Stimulated activated CD8-positive, alpha-beta memory T cell treated with anti-CD3 and anti-CD28 coated beads, Interleukin-12 subunit alpha, Interleukin-12 subunit beta, amount 100 ng/mL, for 1 hour (primary cell): ENCODE measurements at places on chromosomes 4 and X.

DNA sequence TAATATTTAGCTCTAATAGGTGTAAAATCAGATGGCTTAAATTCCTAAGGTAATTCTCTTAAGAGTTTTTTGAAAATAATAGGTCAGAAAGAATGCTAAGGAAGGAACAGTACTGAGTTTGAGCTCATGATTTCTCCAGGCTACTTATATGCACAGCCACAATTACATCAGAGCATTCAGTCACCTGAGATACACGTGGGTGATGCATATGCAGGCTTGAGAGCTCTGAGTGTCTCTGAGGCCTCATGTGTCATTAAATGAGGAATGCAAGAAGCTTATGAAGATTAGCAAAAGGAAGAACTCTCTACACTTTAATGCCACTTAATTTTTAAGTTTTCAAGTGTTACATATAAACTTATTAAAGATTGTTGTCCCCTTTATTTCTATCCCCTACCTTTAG, 124.0 kb upstream of the STIM2 start:
- no peak for DNase-seq

DNA sequence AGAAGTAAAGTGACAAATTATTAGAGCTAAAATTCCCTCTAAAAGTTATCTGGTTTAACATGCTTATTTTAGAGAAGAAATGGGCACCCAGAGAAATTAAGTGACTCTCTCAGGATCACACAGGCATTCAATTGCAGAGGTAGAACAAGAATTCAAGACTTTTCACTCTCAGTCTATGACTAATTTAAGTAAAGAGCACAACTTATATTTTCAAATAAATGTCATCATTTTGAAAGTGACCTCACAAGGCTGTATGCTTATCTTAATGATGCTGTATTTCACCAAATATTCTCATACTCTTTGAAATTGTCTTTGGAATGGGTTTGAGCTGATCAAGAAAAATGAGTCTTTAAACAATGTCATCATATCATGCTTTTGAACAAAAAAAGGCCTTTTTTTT, 15.3 kb downstream of the GPR174 start:
- DNase-seq = no peak

DNA sequence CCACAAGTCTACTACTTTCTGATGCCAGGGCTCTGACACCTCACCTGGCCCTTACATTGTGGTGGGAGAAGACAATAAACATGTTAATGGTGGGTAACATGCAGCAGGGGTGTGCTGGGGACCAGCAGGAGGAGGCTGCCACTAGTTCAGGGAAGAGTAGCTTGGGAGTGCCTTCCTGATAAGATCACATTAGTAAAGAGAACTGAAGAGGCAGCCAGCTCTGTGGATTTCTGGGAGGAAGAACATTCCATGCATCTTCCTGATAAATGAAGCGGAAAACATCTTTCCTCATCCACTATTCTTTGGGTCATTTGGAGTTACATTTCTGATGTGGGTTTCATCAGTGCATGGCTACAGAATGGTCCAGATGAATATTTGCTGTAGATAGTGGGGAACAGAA, 9.0 kb downstream of the RNF150 start:
- no peak for DNase-seq

GRCh38 chr4:89496851-89497250, 189.3 kb upstream of the GPRIN3 start:
- no peak for DNase-seq

DNA sequence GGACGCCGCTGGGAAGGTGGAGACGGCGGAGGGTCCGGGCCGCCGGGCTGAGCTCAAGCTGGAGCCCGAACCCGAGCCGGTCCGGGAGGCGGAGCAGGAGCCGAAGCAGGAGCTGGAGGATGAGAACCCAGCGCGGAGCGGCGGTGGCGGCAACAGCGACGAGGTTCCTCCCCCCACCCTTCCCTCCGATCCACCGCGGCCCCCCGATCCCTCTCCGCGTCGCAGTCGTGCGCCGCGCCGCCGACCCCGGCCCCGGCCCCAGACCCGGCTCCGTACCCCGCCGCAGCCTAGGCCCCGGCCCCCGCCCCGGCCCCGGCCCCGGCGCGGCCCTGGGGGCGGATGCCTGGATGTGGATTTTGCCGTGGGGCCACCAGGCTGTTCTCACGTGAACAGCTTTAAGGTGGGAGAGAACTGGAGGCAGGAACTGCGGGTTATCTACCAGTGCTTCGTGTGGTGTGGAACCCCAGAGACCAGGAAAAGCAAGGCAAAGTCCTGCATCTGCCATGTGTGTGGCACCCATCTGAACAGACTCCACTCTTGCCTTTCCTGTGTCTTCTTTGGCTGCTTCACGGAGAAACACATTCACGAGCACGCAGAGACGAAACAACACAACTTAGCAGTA, 483 bp downstream of the USP27X start:
- DNase-seq = no peak

GRCh38 chr4:147755561-147756295, 23.8 kb downstream of the ARHGAP10 start:
- no peak for DNase-seq

- no peak for DNase-seq
These were observed 16.5 kb downstream of the TRAPPC2 start for GRCh38 chrX:13717700-13718472.

- DNase-seq = no peak
These were observed 7.8 kb downstream of the HMGB3 start for GRCh38 chrX:150990910-150991309.

- no peak for DNase-seq
These were observed 52.8 kb upstream of the POU4F2 start for GRCh38 chr4:146585761-146586333.

- DNase-seq = no peak
These were observed 25.8 kb downstream of the PDGFRA start for GRCh38 chr4:54254915-54255246.

DNA sequence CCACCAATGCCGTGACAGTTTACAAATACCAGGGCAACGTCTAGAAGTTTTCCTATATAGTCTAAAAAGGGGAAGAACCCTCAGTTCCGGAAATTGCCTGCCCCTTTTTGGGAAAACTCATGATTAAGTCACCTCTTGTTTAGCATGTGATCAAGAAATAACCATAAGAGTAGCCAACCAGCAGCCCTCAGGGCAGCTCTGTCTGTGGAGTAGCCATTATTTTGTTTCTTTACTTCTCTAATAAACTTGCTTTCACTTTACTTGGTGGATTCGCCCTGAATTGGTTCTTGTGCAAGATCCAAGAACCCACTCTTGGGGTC, 20.0 kb upstream of the HOPX start:
- DNase-seq = no peak

DNA sequence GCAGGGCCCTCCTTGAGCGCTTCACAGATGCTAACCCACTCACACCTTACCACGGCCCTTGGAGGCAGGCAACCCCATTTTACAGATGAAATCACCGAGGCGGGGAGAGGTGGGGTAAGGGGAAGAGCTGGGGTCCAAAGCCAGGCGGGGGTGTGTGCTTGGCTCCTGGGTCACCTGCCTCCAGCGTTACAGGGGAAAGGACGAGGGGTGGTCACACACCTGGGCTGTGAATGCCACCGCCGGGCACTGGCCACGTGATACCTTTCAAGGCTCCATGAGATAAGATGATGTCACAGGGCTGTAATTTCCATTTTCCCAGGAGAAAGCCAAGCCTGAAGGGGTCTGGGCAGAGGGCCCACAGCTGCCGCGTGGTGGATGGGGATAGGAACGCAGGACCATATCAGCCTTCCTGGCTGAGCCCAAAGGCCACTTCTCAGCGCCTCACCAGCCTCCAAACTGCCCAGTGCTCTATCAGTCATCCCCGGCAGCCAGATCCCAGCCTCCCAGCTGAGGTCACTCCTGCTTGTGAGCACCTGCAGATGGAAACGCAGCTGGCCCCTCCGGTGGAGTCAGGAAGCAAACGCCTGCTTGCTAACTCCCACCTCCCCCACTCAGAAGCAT, 62.4 kb upstream of the CRMP1 start:
- DNase-seq = no peak

GRCh38 chrX:151695583-151696340, 504 bp downstream of the PRRG3 start:
- DNase-seq = no peak

DNA sequence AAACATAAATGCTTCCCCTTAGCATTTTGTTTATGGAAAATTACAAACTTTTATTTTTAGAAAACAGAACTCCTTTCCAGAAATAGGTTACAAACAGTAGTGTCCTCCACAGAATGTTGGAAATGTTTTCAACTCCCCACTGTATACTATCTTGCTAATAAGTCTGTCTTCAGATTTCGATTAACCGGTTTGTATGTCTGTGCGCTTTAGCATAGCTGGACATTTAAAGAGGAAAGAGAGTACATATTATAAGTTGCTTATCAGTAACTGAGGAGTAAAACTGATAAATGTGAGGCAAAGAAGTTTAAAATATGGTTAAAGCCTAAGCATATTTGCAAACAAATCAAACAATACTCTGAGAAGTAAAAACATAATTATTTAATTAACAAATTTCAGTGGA, 3.4 kb downstream of the CXCL8 start:
- DNase-seq = no peak

DNA sequence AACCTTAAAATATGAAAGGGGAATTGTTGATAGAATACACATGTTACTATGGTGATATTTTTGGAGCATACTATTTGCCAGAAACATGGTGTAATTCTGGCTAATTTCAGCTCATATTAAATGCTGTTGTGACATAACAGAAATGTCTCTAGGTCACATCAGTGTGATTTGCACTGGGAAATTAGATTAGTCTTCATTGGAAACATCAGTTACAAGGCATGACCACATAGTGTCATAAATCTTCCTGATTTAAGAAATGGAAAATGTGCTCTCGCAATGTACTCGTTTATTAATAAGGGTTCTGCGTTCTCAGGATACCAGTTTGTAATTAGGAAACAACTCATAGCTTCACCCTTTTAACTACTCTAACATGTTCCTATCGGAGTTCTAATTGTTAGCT, 72.9 kb upstream of the GYPA start:
- no peak for DNase-seq

DNA sequence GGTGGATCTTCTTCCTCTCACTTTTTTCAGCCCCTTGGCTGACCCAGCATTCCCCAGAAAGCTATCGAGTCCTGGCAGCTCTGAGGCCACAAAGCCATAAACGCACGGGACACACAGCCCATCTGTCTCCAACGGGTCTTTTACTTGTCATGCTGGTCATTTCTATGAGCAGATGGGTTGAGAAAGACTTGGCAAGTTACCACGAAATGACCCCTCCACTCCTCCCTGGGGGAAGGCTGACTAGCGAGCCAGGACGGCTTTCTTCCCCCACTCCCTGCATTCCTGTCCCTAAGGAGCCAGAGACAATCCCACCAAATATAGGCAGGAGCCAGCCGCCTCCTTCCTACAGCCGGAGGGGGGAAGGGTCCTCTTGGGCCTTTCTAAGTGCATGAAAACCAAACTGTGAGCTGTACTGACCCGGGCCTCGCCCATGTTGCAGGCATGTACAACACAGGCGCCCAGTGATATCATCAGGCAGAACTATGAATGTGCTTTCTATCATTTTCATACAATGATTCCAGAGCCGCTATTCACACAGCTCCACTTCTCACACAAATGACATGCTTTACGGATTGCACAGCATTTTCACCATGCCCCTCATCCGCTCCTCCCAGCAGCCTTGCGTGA, 28.6 kb downstream of the AFAP1 start:
- no peak for DNase-seq

GRCh38 chrX:79036157-79036880, 91.1 kb downstream of the P2RY10 start:
- no peak for DNase-seq

- DNase-seq = no peak
These were observed 33.0 kb downstream of the CISD2 start for GRCh38 chr4:102901804-102902203.

DNA sequence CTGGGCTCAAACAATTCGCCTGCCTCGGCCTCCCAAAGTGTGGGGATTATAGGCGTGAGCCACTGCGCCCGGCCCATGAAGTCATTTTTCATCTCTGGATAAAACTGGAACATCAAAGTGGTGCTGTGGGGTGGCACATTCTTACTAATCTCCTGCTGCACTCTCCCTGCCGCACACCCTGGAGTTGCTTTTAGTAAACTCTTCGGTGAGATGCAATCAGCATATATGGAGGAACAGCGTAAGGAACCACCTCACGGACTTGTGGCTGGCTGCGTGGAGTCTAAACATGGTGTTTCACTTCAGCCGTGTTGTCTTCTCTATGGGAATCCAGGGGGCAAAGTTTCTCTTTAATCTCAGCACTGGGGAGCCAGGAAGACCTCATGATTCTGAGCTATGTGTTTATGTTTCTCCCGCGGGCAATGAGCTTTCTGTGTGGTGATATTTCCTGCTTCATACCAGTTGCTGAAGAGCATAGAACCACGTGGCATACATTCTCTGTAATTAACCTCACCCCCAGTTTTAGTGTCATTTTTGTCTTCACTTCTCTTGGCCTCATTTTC, 2.1 kb upstream of the RHOH start:
- DNase-seq = no peak

GRCh38 chrX:137033774-137034507, at the start of gene GPR101:
TSS of gene GPR101 (minus strand) at chrX:137033995. CDS start at chrX:137031674, 2,321 bp downstream.
- no peak for DNase-seq

DNA sequence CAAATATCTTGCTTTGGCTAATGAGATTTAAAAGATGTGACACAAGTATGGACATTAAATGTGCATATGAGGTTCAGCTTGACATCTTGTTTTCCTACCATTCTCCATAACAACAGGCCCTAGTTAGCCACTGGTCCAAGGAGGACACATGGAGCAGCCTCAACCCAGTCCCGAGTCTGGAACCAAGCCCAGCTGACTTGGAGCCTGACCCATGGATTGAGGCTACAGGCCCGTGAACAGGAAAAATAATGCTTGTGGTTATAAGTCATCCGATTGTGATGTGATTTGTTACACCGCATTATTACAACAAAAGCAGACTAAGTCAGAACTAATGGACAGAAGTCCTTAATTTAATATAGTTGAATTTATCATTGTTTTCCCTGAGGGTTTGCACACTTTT, 123.2 kb upstream of the BANK1 start:
- DNase-seq = no peak
